ENCODE measurements at places on chromosomes 4 and X.

DNA sequence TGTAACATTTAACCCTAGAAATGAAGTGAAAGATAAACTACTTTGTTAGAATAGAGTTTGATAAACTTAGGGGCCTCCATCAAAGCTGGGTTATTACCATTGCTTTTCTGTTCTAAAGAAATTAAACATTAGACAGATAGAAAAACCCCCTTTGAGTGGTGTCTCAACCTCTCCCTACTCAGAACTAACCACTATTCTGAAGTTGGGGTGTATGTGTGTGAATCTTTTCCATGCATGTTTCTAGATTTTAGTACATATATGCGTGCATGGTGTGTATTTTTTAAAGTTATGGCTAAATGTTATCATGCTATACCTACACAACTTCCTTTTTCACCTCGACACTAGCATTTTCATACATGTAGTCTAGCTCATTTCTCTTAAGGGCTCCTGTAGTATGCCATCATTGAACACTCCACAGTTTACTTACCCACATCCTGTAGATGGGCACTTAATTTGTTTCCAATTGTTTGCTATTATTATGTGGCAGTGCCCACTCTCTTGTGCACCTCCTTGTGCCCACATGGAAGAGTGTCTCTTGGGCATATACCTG lies 25.7 kb downstream of the GEMIN8 start:
- DNase-seq: no peak

GRCh38 chr4:180449395-180449956 lies 1793.7 kb upstream of the TENM3 start:
- DNase-seq: peak; percentile 75

- peak; percentile 74 for DNase-seq
Observed at GRCh38 chr4:15002659-15003400, 549 bp downstream of the CPEB2 start.

DNA sequence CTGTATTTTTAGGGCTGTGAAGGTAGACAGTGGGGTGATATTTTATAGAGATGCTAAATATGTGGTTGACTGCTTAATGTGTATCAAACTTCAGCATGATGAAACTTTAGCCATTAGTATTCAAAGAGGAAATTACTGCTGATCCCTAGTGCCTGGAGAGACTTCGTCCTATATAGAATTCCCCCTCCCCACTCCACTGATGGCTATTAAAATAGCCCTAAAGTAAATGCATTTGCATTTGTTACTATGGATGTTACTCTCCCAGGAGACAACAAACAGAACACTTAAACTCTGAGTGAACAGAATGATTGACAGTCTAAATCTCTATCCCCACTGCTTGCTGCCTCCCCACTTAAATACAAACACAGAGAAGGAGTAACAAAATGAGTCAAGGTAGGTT lies 39.1 kb downstream of the ADGRL3 start:
- DNase-seq: no peak

DNA sequence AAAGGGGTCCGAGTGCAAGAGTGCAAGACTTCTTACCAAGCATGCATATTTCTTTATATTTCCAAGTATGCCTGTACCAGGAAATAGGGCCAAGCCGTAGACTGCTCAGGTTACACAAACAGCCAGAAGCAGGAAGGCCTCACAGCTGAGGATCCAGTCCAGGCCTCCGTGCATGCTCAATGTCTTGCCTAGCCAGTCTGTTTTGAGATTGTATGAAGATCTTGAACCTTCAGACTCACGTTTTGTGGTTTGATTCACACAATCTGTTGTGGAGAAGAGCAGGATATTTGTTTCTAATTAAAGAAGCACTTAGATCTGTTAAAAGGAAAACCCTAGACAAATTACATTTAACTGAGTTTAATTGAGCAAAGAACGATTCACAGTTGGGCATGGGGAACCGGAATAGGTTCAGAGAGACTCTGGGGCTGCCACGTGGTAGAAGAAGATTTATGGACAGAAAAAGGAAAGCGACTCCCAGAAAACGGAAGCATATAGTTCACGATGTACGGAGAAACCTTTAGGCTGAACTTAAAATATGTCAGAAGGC lies 1.2 kb downstream of the MGST2 start:
- DNase-seq: no peak

GRCh38 chr4:185781555-185782215 lies 30.3 kb downstream of the SORBS2 start:
- DNase-seq: no peak

- DNase-seq: no peak
Observed at GRCh38 chr4:177108708-177109107, 201.0 kb upstream of the NEIL3 start.

DNA sequence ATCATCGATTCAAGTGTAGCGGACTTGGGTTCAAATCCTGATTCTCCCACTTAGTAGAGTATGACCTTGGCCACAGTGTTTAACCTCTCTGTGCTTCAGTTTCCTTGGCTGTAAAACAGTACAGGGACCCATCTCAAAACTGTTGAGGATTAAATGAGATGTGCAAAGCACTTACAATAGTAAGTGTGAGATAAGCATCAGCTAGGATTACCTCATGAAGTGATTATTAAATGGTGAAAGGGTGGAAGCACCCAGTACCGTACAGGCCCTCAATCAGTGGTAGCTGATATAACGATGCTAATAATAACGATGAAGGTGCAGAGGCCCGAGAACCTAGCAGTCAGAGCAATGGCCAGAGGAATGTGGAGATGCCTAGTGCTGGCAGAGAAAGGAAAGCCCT lies 45.1 kb downstream of the PRPS1 start:
- no peak for DNase-seq

- DNase-seq: no peak
Observed at GRCh38 chrX:97199501-97199900, 315.8 kb downstream of the RPA4 start.

DNA sequence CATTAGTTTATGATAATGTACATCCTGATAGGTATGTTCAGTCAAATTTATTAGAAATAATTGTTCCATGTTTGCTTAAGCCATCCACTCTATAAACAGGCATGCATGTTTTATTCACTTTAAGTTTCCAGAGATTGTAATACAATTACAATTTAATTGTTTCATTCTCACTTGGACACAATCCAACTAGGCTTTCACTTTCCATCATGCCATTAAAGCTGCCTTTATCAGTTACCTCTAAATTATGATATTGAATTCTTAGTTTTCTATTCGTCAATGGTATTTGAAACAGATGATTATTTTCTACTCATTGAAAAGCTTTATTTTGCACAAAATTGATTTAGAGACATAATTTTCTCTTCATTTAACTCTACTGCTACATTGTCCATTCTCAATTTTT lies 1196.3 kb downstream of the RAPGEF2 start:
- DNase-seq: no peak
